ENCODE measurements at places on chromosomes 12 and 14. TPM values are rescaled to one million over a fixed set of nuclear protein-coding genes. Genes with fewer than 3 reads are reported as not detected.

The ERBB3 gene
- total RNA-seq: 93.2 TPM

The LRFN5 gene
- total RNA-seq: 0.05 TPM

The APOF gene
- 188 TPM for total RNA-seq

The PRH2 gene
- not detected for total RNA-seq

DNA sequence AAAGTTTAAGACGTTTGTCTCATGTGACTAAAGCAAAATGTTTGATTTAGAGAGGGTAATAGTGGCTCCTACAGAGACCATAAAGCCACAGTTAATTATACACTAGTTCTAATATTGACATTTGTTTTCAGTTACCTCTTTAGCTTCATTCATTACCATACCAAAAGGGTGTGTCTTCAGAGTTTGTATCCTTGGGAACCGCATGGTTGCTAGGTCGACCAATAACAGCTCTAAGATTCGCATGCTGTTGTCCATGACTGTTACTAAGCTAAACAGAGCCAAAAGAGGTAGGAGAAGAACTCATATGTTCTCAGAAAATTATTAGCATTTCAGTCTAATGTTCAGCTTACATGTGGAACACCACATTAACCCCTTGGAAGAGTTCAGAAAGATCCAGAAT lies 36.2 kb upstream of the ETNK1 start:
- DNase-seq: no peak

DNA sequence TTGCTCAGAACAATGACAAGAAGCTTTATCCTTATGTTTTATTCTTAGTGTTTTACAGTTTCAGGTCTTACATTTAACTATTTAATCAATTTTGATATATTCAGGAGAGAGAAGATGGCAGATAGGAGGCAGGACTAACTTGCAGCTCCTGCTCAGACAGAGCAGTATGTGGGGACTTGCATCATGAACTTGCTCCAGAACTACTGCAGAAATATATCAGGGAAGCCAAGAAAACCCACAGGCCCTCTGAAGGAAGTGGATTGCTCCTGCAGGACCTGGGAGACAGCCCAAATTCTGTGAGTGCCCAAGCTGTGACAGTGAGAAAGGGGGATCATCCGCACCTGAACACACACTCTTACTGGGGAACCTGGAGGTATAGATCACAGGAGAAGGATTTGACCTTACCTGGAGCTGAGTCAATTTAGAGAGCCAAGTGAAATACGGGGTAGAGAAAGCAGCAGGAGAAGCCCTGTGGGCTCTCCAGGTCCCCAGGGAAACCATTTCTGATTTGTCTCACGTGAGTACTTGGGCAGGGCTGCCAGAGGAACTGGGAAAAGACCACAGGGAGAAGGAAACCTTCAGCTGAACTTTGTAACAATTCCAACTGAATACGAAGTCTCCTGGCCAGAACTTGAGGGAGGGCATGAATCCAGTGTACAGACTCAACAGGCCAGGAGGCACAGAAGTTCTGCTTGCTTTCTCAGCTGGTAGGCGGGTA lies 28.9 kb upstream of the TSPAN8 start:
- no peak for DNase-seq

DNA sequence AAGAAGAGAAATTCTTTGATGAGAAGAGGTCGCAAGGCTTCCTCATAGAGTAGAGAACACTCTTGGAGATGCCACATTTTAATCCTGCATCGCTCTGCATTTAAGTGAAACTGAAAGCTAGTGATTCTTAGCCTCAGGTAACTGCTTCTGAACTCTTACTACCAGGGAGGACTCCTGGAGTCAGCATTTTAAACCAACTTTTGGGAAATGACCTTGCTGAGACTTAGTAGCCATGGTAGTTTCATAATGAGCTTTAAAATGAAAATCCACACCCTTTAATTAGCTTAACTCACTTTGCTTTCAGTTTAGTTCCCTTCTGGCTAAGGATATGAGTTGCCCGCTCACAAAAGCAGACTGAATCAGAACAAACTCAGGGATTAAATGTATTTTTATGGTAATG lies 80.3 kb downstream of the SYNE2 start:
- no peak for DNase-seq

DNA sequence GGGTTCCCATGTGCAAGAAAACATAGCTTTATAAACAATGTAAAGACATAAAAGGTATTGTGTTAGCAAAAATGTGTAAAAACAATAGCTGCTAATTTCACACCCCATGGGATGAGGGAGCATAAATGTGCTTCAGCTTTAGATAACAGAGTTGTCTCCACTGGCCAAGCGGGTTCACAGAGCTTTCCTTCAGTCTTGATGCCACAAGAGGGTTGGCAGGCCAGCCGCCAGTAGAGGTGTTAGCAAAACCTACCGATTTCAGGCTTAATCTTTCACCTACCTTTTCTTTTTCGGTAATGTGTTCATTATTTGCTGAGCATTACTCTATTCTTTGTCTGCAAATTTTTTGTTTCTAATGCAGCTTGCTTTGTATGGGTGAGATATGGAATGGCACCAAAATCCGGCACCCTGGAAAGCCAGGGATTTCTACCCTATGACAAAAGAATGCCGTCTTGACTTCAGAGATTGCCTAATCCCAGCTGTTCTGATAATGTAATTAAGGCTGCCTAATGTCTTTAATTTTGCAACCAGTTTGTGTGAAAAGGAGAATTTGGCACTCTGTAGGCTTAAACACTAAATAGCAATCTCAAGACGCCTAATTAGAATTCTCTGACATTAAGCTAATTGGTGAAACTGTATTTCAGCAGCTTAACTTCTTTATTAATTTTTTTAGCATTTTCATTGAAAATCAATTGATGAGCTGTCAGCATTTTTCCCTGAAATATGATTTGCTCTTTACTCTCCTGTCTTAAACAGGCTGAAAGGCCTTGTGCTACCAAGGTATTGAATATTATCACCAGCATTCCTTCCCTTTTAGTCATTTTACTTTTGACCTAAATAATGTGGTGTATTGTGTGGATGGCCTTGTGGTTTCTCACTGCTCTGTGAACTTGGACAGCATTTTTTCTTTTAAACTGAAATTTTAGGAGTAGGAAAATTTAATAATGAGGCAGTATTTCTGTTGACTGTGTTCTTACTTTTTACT lies 60.7 kb downstream of the POLR3B start:
- DNase-seq: no peak

DNA sequence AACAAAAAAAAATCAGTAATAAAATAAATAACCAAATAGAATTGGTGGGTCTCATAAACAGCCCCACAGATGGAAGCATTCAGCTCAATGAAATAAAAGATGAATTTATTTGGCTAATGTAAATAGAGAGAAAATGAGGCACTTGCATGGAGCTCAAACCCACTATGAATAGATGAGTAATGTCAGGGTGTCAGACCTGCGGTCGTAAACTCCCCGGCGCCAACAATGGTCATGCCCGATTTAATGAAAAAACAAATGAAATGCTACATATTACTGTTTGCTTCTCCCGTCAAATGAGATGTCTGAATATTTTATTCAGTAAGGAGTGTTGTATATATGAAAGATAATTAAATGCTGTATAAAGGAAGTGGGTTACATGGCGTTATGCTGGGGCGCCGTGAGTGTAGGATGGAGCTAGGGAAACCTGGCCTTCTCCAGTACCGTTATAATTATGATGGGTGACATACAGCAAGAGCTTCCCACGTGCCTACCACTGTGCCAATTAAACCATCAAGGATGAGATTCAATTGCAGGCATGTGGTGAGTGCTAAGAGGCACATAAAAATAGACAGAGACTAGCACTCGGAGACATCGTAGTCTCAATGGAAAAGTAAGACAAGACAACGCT lies 648.1 kb downstream of the BCL11B start:
- no peak for DNase-seq

- DNase-seq: no peak
Observed at GRCh38 chr14:95465358-95465757, 51.1 kb downstream of the SYNE3 start.

DNA sequence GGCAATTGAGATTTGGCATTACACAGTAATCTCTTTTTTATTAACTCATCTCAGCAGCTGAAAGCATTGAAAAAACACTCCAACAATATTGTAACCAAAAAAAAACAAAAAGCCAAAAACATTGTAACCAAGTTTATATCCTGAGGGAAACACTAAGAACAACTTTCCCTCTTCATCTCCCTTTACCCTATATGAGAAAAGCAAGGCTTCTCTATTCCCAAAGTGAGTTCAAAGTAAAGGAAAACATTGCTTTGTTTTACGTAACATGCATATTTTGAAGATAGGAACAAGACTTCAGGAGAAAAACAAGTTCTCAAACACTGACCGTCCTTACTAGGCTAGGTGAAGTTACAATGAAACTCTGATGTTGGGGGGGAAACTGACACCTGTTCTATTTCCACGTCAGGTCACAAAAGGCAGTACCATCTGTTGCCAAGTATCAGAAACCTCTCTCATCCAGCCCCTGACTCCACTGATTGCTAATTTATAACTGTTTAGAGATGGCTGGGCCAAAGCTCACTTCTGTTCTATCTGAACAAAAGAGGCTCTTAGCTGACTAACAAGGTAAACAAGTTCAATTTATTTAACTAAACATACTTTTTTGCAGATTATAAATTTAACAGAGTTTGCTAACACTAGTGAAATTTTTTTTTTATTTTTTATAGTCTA lies 67.9 kb upstream of the PLXNC1 start:
- no peak for DNase-seq

DNA sequence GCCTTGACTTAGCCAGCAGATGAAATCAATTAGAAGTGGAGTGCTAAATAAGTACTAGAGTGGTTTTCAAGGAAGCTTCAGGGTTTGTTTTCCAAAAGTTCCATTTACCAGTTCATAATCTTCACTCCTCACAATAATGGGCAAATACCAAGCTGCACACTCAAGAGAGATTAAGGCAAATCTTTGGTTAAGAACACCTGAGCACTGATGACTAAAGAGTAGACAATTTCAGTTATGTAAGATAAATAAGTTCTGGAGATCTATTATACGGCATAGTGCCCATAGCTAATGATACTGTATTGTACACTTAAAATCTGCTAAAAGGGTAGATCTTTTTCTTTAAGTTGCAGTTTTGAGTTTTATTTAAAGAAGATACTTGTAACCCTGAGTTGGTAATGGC lies 125.0 kb downstream of the ARMH4 start:
- no peak for DNase-seq

GRCh38 chr12:132033627-132034026 lies 83.9 kb downstream of the EP400 start:
- no peak for DNase-seq

DNA sequence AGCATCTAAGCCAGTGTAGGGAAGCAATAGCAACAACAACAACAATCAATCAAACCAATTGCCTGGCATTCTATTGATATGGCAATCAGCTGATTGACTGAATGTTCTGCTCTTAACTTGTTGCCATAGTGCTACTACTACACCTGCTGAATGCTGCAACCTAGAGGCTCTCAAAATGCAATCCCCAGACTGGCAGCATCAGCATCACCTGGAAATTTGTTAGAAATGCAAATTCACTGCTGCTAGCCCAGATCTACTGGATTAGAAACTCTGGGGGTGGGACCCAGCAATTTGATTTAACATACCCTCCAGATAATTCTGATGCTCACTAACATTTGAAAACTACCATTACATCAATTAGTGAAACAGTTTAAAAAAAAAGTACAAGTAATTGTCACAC lies 363.6 kb downstream of the SNAPC1 start:
- DNase-seq: no peak

- no peak for DNase-seq
Observed at GRCh38 chr12:20716985-20717384, 21.9 kb downstream of the SLCO1C1 start.

DNA sequence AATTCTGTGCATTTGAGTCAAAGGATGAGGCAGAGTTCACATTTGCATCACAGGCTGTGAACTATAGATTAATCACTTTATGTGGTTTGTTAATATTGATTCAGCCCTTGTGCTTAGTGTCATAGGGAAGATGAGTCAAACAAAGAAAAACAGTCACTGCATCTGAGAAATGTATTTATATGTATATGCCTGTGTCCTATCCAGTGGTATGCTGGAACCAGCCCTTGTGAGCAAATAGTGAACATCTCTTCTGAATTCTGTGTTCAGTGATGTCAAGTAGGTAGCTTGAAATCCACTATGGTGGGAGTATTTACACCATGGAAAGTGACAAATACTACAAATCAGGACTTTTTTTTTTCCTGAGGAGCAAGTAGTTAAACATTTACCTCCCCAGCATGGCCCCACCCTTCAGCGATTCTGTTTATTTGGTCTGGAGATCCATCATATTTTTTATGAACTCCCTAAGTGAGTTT lies 128.5 kb downstream of the HMGA2 start:
- DNase-seq: no peak

GRCh38 chr14:20184181-20184580 lies 6.5 kb upstream of the OR11G2 start:
- DNase-seq: no peak

DNA sequence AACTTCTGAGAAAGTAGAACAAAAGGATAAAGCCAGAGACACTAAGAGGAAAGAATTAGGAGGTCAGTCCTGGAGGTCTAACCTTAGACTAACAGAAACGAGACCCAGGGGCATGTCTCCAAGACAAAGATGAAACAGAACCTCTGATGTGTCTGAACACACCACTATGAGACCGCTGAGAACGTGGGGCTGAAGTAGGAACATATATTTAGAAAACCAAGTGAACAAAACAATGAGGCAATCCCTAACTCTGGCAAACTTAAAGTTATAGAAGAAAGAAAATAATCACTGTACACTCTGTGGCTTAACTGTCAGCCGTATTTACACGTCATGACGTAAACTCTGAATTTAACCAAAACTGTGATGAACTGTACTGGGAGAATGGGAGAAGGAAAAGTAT lies 17.9 kb downstream of the KCTD10 start:
- no peak for DNase-seq

DNA sequence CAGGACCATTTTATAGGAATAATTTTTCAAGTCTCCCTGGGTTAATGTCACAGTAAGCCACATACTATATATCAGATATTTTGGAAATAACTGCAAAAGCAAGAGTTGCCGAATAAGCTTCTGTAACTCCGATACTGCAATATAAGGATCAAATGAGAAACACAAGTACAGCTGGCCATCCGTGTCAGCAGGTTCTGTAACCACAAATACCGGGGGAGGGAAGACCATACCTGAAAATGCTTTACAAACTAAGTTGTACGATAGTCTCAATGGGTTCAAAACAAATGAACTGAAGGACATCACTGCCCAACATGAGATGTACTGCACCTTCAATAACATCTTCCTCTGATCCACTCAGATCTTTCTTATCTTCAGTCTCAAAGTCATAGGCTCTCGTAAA lies 1.8 kb downstream of the SYCP3 start:
- DNase-seq: no peak

DNA sequence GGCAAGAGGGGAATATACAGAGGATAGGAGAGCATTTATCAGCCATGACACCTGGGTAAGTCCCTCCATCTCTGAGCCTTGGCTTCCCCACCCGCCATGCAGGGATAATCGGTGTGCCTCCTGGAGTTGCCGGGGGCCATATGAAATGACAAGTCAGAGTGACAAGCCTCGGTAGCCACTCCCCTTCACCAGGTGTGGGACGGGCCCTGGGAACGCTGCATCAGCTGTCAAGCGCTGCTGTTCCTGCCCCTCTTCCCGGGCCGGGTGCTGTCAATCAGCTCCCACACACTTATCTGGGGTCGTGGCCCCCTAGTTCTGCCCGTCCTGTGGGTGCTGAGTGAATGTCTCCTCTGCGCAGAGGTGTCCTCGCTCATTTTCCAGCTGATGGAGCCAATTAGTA lies 57.2 kb downstream of the MVK start:
- DNase-seq: no peak
